ENCODE measurements at places on chromosomes 1 and 21.
A peak's percentile ranks its signal among the peaks of the same experiment; 100 is the strongest.

DNA sequence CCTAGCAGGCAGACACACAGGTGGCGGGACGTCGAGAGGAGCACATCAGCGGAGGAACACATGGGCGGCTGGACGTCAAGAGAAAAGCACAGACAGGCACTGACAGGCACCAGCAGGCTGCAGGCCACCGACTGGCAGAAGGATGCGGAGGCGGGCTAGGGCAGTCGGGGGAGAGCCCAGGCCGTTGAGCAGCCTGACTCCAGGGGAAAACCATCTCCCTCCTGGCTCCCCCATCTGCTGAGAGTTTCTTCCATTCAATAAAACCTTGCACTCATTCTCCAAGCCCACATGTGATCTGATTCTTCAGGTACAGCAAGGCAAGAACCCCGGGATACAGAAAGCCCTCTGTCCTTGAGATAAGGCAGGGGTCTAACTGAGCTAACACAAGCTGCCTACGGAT is 25.5 kb downstream of the B3GALT5 start:
- DNase-seq = no peak

DNA sequence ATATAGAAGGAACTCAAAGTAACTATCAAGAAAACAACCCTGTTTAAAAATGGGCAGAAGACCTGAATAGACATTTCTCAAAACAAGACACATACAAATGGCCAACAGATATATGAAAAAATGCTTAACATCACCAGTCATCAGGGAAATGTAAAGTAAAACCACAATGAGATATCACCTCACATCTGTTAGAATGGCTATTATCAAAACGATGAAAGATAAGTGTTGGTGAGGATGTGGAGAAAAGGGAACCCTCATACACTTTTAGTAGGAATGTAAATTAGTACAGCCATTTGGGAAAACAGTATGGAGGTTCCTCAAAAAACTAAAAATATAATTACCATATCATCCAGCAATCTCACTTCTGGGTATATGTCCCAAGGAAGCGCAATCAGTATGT is 3.0 kb downstream of the CTSS start:
- no peak for DNase-seq

- no peak for DNase-seq
Measured at GRCh38 chr1:10735563-10736305, 60.7 kb downstream of the CASZ1 start.

- DNase-seq = peak; percentile 12
Measured at GRCh38 chr1:923131-923990, at the start of gene SAMD11. Gene SAMD11, plus strand, starts transcription at chr1:923923. Its CDS starts 509 bp downstream, at chr1:924432.

- no peak for DNase-seq
Measured at GRCh38 chr1:59609245-59609644, 205.5 kb upstream of the HOOK1 start.

DNA sequence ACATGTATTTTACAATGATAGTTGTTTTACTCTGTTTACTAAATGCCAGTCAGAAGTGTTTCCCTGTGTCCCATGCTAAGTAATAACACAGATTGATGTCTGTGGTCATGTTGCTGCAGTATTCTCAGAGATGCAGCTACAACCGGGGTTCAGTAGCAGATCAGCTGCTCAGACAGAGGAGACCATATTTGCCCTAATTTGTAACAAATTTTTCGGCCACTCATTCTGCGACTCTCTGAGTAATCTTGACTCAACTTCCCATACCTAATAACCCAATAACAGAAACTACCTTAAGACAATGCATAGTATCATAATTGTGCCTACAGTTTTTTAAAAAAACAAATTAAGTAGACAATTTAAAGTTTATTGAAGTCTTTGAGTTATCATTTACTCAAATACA is 32.6 kb downstream of the NIBAN1 start:
- DNase-seq = no peak

- no peak for DNase-seq
Measured at GRCh38 chr1:115975569-115976061, 698 bp upstream of the SLC22A15 start.

Measured in NCI-H1092 (cell line).